Esophagus squamous epithelium (tissue), 5 donors: ENCODE measurements at places on chromosomes 4 and X. TPM values are rescaled to one million over a fixed set of nuclear protein-coding genes. Genes with fewer than 3 reads are reported as not detected.

The CORIN gene
- 0.08 TPM for total RNA-seq

The CLCN4 gene
- 0.04 TPM for total RNA-seq

The GYPB gene
- not detected for total RNA-seq

The ASMTL gene
- total RNA-seq: 21.4 TPM

DNA sequence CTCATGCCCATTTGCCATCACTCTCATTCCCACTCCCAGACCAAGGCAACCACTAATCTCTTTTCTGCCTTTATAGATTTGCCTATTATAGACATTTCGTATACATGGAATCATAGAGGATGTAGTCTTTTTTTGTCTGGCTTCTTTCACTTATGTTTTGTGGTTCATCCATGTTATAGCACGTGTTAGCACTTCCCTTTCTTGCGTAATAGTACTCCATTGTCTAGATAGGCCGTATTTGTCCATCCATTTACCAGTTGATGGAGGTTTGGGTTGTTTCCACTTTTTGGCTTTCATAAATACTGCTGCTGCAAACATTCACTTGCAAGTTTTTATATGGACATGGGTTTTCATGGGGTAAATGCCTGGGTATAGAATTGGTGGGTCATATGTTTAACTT lies 48.4 kb downstream of the KIF4A start:
- DNase-seq: no peak

DNA sequence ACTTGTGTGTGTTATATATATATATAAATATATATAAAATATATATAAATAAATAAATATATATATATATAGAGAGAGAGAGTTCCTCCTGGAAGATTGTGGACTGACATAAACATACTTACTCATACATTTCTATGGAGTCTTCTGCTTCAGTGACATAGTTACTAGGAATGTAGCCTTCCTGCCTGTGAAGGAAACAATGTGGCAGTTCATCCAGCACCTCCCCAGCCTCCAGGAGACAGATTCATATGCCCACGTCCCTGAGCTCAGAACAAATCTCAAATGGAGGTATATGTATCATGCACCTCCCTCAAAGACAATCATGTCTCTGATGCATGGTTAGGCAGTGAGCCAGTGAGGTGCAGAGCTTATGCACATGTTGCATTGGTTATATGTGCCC lies 11.4 kb upstream of the TIMM8A start:
- no peak for DNase-seq

DNA sequence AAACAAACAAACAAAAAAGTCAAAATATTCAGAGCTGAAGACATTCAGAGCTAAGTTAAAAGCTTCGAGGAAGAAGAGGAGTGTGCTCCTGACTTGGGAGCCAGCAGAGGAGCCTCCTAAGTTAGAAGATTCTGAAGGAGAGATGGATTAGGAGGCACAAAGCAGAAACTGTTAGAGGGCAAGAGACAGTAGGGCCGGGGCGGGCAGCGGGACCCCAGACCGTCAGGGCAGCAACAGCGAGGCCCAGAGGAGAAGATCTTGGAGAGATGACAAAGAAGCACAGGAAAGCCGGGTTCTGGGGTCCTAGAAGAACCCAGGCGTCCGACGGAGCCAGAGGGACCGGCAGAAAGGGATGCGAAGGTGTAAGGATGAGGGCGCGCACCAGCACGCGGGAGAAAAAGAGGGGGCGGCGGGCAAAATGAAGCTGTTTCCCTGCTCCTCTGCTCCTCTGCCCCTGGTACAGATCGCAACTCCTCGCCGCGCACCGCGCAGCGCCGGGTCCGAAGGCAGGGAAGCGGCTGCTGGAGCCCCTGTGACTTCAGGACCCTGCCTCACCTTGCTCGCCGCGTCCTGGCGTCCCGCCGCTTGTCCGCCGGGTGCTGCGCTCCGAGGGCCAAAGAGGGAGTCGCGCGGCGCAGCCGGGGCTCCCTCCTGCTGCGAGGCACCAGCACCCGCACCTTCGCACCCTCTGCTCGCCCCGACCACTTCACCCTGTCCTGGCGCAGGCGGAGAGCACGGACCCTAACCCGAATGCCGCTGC lies 477 bp downstream of the KLHL13 start:
- DNase-seq: no peak

DNA sequence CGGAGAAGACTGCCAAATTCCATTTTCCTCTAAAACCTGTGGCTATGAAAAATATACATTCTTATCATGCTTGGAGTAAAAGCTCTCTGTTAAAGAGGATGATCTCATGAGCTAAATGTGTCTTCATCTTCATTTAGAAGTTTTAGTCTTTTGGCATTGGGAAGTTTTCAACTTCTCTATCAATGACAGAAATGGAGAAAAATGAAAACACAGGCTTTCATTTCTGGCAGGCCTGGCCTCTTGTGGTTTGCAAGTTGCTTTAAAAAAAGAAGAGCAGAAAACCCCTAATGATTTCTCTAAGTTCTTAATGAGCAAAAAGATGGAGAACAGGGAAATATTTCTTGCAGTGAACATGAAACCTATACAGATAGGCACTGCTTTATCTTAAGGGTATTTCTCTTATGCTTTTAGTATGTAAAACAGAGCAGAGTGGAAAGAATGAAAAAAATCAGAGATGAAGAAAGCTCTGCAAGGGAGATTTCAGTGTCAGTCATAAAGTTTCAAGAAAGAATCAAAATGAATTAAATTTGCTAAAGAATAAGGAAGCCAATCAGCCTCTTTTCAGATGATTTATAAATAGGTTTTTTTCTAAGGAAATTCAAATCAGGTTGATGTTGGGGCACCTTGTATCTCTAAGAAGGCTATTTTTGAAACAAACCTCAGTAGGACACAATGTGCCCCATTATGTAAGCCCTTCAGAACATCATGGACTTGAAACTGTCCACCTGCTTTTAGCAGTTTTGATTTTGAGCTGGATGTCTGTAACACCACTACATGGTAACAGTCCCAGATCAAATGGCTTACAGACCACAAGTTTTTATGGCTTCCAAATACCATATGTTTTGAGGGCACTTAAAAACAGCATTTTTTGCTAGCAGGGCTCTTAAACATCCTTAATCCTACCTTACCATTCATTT lies 225.0 kb downstream of the GRIA3 start:
- no peak for DNase-seq
